ENCODE measurements at places on chromosomes 13 and 19.

DNA sequence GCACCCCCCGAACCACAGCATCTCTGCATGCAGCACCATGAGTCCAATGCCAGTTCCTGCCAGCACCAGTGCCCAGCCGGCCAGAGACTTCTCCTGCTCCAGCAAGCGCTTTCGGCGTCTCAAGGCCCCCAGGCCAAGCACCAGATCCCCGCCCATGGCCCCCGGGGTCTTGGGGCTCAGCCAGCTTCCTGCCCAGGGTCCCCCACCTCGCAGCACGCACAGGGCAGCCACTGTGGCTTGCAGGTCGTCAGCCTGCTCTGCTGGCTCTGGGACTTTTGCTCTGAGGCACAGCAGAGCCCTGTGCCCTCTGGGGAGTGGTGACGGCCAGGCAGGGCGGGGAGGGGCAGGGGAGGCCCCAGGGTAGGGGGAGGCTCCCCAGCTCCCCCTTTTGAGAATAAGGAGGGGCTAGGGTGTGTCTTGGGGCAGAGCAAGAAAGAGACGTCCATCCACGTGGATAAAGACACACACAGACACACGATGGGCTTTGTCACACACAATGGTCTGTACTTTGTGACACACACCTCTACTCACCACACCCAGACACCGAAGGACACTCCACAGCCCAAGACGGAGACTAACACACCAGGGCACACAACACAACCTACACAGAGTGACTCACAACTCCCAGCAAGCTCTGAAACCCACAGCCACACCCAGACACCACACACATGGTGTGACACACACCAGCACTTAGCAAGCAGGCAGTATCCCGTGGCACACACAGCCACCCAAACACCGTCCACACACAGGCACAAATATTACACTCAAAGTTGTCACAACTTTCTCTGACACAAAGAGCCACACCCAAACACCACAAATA, at the start of gene KCNN4:
TSS of gene KCNN4 (minus strand) at position 268 of the 820 bp plus-strand sequence. CDS start at position 156, 112 bp downstream.
- DNase-seq: peak; percentile 86

GRCh38 chr13:40376296-40376849, 290.1 kb downstream of the FOXO1 start:
- no peak for DNase-seq

GRCh38 chr13:24638096-24638495, 42.1 kb upstream of the ATP12A start:
- DNase-seq: no peak

GRCh38 chr13:105847527-105848291, 687.8 kb downstream of the EFNB2 start:
- peak; percentile 26 for DNase-seq

DNA sequence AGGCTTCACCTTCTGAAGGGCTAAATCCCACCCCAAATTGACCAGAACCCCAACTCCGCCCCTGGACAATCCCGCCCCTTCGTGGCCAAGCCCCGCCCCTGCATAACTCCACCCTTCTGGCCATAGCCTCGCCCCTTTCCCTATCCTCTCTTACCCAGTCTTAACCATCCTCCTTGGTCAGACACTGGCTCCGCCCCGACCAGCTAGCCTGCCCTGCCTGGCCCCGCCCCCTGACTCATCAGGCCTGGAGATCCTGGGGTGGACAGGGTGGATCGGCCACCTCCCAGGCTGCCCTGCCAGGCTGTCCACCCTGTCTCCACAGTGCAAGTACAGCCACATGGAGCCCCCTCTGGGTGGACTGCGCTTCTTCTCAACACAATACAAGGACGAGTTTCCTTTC, 8.0 kb upstream of the ZNF358 start:
- DNase-seq: peak; percentile 82

- no peak for DNase-seq
These were observed 41.8 kb downstream of the IRS2 start for GRCh38 chr13:109744512-109745051.

GRCh38 chr13:110425444-110425780, 118.3 kb downstream of the COL4A2 start:
- DNase-seq: no peak

- no peak for DNase-seq
These were observed 209.5 kb upstream of the IPO5 start for GRCh38 chr13:97743938-97744337.

DNA sequence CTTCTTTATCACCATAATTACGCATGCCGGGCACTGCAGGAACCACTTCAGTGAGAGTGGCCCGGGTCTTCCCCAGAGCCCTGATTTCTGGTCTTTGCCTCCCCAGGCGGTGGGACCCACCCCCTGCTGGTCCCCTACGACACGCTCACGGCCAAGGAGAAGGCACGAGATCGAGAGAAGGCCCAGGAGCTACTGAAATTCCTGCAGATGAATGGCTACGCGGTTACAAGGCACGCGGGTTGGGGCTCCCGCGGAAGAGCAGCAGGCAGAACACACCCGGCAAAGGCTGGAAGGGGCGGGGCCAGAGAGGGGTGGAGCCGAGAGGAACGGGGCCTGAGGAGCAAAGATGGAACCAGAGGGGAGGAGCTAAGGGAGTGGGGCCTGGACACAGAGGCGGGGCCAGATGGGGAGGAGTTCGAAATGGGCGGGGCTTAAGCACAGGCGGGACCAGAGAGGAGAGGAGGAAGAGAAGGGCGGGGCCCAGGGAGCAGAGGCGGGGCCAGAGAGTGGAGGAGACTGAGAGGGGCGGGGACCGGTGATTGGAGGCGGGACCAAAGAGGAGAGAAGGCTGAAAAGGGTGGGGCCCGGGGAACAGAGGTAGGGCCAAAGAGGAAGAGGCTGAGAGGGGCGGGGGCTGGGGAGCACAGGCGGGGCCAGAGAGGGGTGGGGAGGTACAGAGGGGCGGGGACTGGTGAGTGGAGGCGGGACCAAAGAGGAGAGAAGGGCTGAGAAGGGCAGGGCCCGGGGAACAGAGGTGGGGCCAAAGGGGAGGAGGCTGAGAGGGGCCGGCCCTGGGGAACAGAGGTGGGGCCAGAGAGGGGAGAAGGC, 73.4 kb downstream of the RYR1 start:
- DNase-seq: peak; percentile 84

All from epithelial cell of esophagus (primary cell).